Activated B cell treated with CpG ODN at 0.5 μM for 24 hours (primary cell): ENCODE measurements at places on chromosomes 6 and 20. TPM values are rescaled to one million over a fixed set of nuclear protein-coding genes. Genes with fewer than 3 reads are reported as not detected.
A peak's percentile ranks its signal among the peaks of the same experiment; 100 is the strongest.

Gene BMP7
- not detected in 2 replicates for total RNA-seq

- DNase-seq: no peak
These were observed 507.5 kb upstream of the MAP3K7 start for GRCh38 chr6:91094341-91094740.

Gene KCNQ2
- not detected in 2 replicates for total RNA-seq

DNA sequence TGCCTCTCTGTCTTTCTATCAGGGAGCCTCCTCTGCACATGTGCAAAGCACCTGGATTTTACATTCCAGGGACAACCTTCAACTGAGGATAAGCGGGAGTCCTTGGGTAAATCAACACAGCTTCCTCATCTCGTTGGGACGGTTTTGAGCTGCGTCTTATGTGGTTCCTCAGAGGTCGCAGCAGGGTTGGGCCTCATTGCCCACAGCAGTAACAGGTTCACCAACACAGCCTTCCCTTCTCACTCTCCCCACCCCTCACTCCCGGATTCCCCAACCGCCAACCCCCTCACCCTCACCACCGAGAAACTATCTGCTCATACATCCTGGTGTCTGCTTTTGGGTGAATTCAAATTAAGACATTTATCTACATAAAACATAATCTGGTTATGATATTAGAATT is 155.8 kb upstream of the GGTLC1 start:
- no peak for DNase-seq

- no peak for DNase-seq
These were observed 10.3 kb upstream of the SNHG17 start for GRCh38 chr20:38445381-38445796.

DNA sequence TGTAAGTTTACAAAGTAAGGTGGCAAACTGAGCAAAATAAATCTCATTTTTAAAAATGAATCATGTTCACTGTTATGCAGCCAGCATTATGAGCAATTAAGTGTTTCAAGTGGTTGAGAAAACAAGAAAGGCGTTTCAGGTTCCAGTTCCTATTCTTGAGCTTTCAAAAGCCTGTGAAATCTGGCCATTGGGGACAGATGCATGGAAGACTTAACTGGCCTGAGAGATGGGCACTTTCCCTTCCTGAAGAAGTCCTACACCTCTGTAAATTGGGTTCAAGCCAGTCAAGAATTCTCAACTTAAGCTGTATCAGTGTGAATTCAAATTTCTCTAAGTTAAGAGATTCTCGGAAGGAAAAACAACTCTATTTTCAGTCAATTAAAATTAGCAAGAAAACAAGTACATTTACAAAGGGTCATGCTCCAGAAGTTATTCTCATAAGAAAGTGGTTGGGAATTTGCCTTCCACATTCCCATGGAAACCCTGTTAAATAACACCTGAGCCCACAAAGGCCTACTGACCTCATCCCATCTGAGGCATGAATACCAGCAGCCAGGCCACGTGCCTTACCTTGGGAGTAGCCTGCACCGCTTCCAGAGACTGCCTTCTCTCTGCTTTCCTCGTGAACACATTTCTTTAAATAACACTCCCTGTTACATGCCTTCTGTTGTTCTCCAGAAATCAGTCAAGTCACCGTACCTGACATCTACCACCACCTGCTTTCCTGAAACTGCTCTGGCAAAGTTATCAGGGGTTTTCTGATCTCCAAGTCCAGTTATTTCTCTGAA is 19.4 kb downstream of the MAP3K5 start:
- DNase-seq: no peak

Gene F13A1
- total RNA-seq: 0.69 and 0.75 TPM in 2 replicates

DNA sequence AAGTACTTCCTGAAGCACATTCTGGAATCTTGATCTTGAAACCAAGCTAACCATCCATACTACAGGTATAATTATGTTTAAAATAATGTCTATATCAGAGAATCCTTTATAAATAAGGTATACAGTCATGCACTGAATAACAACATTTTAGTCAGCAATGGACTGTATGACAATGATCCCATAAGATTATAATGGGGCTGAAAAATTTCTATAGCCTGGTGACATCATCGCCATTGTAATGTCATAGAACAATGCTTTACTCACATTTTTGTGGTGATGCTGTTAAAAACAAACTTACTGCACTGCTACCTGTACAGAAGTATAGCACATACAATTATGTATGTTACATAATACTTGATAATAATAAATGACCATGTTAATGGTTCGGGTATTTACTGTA is 31.8 kb downstream of the RNF146 start:
- no peak for DNase-seq

GRCh38 chr6:54907355-54907754 is 60.8 kb downstream of the FAM83B start:
- DNase-seq: no peak

Gene MYLK2
- not detected in 2 replicates for total RNA-seq

GRCh38 chr6:111381123-111381522 is 101.9 kb downstream of the REV3L start:
- no peak for DNase-seq

DNA sequence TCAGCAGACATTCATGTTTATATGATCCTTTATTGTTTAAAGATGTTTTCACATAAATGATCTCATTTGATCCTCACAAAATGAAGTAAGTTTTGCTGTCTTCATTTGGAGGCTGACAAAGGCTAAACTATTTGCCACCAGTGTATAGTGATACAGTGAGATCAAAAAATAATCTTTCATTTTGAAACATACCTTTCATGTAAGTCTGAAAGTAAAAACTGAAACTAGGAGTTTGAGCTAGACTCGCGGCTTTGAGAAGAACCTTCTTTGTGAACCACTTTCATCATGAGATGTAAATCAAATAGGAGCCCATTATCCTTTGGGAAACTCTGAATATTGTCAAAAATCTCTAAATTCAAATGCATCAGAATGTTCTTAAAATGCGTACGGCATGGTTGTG is 40.3 kb upstream of the SPTLC3 start:
- no peak for DNase-seq

Gene TCP11
- total RNA-seq: not detected in 2 replicates

GRCh38 chr6:120816794-120817193 is 517.5 kb downstream of the TBC1D32 start:
- no peak for DNase-seq

DNA sequence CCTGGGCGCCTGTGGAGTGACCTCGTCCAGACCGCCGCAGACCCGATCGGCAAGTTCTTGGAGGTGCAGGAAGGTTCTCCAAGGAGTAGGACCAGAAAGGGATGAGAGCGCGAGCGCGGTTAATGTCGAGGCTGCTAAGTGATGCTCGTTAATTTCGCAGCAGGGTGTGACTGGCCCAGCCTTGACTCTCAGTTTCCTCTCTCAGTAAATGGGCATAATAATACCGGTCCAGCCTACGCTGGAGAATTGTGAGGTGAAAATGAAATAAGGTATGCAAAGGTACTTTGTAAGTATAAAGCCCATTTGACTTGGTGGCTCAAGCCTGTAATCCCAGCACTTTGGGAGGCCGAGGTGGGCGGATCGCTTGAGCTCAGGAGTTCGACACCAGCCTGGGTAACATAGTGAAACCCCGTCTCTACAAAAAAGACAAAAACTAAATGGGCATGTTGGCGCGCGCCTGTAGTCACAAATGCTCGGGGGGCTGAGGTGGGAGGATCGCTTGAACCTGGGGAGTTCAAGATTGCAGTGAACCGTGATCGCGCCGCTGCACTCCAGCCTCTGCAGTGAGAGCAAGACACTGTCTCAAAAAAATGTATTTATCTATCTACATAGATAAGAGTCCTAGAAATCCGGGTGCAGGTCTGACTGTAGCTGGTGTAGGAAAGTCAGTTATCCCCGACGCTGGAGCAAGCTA is 634 bp upstream of the BTBD9 start:
- DNase-seq: peak; percentile 15

GRCh38 chr20:3980260-3981131 is 34.9 kb downstream of the RNF24 start:
- no peak for DNase-seq

Gene CCN5
- total RNA-seq: not detected in 2 replicates

Gene EGFL8
- total RNA-seq: 2.2 and 3.4 TPM in 2 replicates

DNA sequence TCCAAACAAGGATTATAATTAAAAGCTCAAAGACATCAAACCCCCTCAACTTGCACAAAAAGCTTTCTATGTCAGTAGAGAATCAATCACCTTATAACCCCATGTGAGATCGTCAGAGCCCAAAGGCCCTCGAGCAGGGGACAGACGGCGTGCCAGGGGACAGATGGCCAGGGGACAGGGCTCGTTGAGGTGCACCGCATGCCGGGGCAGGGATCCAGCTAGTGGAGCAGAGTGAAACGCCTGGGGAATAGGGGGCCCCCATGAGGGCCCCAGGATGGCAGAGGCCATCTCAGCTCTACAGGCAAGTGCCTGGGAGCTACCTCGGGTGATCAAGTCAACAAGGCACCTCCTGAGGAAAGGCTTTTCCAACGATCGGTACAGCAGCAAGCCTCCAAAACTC is 28.6 kb downstream of the DIDO1 start:
- DNase-seq: no peak

DNA sequence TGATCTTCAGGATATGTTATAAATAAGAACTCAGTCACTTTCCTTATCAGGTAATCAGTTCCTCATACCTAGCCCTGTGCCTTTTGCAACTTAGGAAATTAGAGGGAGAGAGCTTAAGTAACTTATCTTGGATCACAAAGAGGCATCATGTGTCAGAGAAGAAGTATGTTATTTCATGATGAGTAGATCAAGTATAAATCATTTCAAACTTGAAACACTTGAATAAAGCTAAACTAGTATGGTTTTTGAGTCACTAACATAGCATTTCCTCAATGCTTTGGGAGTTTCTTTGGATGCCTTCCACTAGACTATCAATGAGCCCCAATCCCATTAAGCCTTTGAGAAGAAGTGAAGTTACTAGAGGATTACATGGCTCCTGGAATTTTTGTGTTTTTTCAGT is 102.6 kb upstream of the TNFAIP3 start:
- DNase-seq: no peak

GRCh38 chr6:5896476-5897200 is 110.1 kb downstream of the NRN1 start:
- DNase-seq: no peak

DNA sequence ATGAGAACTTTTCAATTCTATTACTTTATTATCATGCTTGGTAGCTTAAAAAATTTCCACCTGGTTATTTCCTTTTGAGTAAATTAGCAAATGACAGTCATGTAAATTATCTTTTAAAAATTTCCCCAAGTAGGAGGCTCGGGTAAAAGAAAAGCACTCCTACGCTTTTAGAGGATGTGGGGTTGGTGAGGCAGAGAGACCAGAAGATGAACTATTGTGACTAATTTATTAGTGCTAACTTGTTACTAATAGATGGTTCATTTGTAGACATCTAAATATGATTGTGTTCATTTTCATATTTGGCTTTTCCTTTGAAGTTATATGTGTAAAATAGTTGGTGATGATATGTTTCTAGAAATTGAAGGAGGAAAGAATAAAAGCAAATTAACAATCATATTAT is 27.0 kb downstream of the ZNF292 start:
- no peak for DNase-seq

DNA sequence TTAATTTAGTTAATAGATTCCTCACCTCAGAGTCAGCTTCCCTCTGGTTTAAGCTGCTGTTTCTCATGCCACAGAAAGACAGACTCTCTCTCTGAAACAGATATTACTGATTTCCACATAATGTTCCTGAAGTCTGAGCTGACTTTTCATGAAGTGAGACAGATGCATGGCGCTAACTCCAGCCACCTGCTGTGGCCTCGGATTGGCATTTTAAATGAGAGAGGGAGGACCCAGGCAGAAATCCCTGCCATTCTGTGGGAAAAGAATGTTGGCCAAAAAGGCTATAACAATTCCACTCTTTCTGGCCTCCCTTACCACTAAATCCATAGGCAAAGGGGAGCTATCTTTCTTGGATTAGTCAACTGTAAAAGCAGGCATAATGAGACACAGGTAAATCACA is 354.1 kb upstream of the CDH4 start:
- no peak for DNase-seq

Gene BCAS1
- 1.3 and 1.7 TPM in 2 replicates for total RNA-seq

Gene KCNK5
- not detected in 2 replicates for total RNA-seq

DNA sequence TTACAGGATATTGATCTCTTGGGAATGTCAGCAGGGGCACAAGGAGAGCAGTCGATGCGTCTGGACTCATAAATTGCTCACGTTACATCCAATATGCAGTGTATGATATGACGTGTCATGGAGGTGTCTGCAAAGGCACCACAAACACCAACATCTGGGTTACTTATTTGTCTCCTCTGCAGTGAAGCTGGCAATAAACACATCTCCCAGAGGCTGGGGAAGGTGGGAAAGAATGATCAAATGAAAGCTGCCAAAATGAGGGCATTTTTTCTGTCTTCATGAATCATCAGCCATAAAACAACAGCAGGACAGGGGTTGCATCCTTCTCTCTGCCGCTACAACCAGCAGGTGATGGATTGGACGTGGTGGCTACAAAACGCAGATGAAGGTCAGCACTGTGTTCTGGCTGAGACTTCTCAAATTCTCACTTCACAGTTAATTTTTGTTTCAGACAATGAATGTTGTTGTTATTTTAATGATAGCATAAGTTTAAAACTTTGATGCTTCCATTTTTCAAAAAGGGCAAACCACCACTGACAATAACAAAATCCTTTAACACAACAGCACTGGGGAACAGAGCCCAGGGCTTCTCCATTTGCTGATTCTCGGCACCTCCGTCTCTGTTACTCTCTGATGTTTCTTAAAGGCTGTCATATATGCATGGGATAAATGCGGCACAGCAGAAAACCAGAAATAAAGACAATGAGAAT is 47.5 kb downstream of the ERMARD start:
- no peak for DNase-seq

DNA sequence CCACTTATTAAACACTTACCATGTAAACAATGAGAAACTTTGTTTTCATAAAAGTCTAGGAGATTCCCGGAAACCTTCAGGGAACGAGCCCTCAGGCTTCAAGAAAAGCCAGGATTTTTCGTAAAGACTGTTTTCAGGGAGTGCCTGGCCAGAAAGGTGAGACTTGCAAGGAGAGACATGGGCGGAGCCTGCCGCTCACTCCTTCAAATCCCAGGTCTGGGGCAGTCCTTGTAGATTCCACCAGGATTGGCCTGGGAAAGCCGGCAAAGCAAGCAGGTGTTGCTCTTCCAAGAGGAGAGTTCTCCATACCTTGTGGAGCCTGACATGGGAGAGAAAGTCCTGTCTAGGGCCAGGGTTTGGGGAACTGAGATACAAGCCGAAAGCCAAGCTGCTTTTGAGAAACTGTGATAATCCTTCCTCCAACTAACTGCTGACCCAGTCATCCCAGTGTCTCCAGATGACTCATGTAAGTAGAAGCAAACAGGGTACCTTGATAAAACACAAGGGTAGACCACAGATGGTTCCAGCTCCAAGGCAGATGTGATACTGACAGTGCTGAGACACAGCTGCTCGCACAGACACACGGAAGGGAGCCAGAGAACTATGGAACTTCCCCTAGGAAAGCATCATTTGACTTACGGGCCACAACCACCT is 69.4 kb upstream of the NAA20 start:
- DNase-seq: no peak

- DNase-seq: no peak
These were observed 1.1 kb downstream of the EIF2S2 start for GRCh38 chr20:34110745-34111641.

GRCh38 chr6:13268913-13269518 is 59.3 kb downstream of the TBC1D7 start:
- no peak for DNase-seq
